ENCODE measurements at places on chromosomes 1 and 21. TPM values are rescaled to one million over a fixed set of nuclear protein-coding genes. Genes with fewer than 3 reads are reported as not detected.
A peak's percentile ranks its signal among the peaks of the same experiment; 100 is the strongest.

DNA sequence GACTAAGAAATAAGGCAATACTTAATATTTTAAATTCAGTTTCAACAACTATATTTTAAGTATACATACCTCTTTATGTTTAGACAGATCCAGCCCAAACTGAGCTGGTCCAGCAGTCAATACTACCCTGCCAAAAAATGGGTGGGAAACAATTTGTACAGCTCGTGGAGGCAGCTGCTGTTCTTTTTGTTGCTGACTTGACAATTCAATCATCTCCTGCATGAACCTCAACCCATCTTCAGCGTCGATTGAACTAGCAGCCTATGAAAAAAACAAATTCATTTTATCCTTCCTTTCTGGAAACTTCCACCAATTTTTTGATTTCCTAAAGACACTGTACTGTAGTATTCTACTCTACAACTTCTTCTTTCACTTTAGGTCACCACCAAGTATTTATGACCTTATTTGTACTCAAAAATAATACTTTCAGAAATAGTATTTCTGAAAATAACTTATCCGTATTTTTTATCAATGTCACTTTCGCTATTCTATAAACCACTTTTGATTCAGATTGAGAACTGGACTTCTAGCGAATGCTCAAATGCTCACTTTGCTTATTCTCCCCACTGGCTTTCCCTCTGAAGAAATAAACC lies 46.5 kb downstream of the EDEM3 start:
- H3K27ac ChIP-seq: no peak overlapping the region
- no peaks in the 10 kb centered on the region for H3K4me1 ChIP-seq
- peaks cover 65% of the 10 kb centered on the region for H3K36me3 ChIP-seq
- no peak overlapping the region for H3K4me3 ChIP-seq
- H3K27me3 ChIP-seq: no peaks in the 10 kb centered on the region

DNA sequence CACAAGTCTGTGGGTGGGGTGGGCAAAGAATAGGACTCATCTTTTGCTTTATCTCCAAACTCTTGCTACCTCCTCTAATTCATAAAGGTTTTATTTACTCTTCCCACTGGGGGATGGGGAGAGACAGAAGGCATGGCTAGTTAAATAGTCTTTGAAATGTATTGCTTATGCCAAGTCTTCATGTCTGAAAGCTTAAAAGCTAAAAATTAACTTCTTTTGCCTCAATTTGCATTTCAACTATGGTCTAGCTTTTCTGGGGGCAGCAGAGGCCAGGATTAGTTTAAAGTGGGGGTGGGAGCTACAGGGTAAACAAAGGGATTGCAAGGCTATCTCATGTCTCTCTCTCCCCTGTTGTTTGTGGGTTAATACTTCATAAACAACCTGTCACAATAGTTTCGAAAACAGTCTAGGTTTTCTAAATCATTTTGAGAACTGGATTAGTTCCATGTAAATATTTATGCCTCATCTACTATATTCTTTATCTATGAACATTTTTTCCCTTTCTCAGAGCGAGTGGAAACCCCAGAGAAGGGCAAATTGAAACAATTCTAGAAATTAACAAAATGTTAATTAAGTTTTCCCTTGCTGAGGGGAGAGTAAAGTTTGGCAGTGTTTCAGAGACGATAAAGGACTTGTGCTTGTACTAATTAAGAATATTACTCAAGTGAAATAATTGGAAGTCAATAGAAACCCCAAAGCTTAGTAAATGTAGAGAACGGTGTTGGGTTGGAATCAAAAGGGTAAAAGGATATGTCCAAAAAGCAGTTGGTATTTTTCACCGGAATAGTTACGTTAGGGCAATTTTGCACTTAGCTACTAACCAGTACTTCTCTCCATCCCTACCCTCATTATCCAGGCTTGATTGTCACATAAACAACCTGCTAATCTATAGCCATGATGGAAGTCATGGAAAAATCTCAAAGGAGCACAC lies 182.2 kb downstream of the GIPC2 start:
- peak overlapping the region; percentile 80 for H3K27ac ChIP-seq
- DNase-seq: no peak
- no peak overlapping the region for H3K4me3 ChIP-seq
- no peaks in the 10 kb centered on the region for H3K27me3 ChIP-seq

SYPL2 gene
- 4.4 TPM for total RNA-seq

SERPINC1 gene
- total RNA-seq: 2,309 TPM

DNA sequence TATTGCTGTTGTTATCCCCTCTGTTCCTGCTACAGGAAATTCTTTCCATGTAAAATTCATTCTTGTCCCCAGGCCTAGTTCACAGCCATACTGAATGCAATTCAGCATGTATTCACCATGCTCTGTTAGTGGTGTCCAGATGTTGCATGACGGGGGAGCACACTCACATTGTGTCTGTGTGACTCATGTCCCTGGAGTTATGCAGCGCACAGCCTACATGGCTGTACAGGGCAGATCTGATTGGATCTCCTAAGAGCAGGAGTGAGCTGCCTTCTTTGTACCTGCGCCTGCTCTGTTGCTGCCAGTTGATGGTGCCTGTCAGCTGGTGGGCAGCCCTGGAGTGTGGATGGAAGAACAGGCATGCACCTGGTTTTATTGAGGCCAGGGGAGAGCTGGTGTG lies 17.6 kb downstream of the HTR6 start:
- H3K27me3 ChIP-seq: no peaks in the 10 kb centered on the region
- no peaks in the 10 kb centered on the region for H3K4me1 ChIP-seq
- H3K27ac ChIP-seq: no peak overlapping the region

A3GALT2 gene
- not detected for total RNA-seq

DNA sequence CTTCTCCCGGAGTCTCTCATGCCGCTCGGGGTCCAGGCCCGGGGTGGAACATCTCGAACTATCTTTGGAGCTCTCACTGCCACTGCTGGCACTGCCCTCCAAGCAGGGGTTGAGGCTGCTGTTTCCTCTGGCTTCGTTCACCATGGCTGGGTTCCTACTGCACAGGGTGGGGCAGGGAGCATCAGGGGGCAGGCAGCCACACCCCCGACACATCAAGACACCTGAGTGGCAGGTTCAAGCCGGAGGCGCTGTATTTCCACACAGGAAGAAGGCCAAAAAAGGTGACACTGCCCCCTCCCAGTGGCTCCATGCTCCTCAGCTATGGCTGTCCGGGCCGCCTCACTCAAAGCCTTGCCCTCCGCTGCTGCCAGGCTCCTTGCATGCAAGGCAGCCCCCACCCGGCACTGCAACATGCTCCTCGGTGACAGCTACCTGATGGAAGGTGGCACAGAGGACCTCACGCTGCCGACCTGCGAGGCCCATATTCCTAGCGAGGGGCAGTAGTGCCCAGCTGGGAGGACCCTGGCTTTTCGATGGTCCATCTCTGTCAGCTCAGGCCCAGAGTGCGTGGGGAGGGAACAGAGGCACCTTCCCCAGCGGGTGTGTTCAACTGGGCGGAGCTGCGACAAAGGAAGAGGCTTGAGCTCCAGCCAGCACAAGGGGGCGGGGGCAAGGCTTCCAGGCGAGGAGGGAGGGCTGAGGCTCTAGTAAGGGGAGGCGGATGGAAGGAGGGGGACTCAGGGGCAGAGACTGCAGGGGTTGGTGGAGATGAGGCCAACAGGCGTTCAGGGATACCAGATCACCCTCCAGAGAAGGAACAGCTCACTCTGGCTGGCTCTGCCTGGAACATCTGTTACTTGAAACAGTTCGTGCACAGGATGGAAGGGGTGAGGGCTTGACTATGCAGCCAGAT lies 2.5 kb downstream of the MTHFR start:
- H3K4me3 ChIP-seq: peak overlapping the region; percentile 39
- DNase-seq: peak; percentile 82
- peaks cover 20% of the 10 kb centered on the region for H3K36me3 ChIP-seq
- peaks cover 45% of the 10 kb centered on the region for H3K4me1 ChIP-seq

All from liver (tissue), 10 donors.